Stimulated activated CD8-positive, alpha-beta memory T cell treated with anti-CD3 and anti-CD28 coated beads, Interleukin-7, amount 100 ng/mL, for 1 hour (primary cell): ENCODE measurements at places on chromosomes 6 and 20.

- no peak for DNase-seq
These were observed 105.9 kb downstream of the CDKAL1 start for GRCh38 chr6:20640181-20640580.

GRCh38 chr6:165852676-165853075, 189.6 kb upstream of the PDE10A start:
- DNase-seq: no peak

DNA sequence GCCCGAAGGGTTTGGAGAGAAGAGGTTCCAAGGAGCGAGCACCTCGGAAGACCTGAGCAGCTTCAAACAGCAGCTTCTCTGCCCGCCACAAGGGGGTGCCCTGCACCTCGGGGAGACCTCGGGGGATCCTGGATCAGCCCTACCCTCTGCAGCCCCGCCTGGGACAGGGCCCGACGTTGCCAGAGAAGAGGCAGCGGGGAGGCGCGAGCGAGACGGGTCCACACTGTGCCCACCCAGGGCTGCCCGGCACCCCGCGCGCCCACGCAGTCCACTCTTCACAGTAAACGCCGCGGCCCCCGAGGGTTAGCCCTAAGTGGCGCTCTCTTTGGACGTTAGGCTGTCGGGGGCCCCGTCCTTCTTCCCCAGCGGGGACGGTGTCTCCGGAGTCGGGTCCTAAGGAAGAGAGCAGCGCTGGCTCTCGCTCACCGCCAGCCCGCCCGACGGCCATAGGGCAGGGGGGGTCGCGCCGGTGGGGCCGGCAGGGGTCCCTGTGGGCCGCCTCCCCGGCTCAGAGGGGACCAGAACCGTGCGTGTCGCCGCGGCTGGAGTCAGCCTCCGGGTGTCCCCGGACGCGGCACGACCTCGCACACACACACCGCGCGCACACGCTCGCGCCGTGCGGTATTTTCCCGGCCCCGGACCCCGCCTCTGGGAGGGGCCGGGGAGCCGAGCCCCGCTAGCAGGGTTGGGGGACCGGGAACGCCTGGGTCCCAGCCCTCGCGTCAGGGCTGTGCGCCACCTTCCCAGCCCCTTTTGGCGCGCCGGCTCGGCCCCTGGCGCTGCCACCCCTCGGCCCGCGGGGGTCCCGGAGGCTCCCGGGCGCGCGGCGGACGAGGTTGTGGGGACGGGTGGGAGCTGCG, 929 bp downstream of the CDH22 start:
- peak; percentile 36 for DNase-seq

- no peak for DNase-seq
These were observed 155.0 kb downstream of the TMEM200A start for GRCh38 chr6:130520801-130521200.

DNA sequence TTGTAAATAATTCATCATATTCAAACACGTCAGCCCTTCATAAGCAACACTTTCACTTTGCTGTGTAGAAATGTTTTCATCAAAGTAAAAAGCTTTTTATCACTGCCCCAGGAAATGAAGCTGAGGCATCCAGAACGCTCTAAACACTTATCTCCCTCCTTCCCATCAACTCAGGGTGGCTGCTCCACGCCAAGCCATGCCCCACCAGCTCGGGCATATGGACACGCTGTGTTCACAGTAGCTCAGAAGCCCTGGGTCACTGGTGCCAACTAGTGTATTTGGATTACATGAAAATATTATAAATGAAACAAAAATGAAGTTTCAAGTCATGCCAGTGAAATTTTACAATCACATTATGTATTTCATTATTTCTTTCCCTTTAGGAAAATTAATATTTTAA, 10.3 kb downstream of the PDE10A start:
- DNase-seq: no peak

DNA sequence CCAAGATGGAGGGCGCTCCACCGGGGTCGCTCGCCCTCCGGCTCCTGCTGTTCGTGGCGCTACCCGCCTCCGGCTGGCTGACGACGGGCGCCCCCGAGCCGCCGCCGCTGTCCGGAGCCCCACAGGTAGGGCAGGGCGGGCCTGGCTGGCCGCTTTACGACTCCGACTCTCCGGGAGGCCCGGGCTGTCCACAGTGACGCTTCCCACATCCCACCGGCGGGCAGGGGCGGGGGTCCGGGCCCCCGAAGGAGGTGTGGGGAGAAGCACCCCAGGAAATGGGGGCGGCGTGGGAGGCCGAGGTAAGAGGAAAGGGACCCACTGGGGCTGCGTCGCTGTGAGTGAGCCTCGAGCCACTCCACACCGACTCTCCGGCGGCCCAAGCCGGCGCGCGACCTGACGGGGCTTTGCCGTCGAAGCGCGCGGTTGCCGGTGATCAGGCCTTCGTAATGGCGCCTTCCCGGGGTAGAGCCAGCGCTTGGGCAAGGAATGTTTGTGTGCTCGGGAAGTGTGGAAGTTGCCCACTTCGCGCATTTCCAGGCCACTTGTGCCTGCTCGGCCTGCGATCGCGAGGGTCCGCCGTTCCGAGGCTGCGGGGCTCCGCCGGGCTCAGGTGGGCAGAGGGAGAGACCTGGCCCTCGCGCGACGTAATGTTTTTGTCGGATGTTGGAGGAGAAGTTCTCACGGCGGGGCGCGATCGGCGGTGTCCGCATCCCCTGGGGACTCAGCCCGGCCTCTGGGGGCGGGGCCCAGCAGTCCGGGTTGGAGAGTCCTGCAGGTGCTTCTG, 427 bp downstream of the GINM1 start:
- no peak for DNase-seq

DNA sequence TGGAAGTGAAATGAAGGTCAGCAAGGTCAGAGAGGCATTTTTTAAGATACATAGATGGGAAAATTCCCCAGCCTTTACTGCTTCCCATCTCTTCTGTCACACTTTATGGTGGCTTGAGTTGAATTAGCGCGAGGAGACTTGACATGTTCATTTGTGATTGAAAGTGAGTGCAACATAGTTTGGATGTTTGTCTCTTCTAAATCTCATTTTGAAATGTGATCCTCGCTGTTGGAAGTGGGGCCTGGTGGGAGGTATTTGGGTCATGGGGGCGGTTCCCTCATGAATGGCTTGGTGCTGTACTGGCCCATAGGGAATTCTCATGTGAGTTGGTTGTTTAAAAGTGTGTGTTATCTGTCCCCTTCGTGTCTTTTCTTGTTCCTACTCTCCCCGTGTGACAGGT, 237.2 kb downstream of the CDKAL1 start:
- DNase-seq: no peak

DNA sequence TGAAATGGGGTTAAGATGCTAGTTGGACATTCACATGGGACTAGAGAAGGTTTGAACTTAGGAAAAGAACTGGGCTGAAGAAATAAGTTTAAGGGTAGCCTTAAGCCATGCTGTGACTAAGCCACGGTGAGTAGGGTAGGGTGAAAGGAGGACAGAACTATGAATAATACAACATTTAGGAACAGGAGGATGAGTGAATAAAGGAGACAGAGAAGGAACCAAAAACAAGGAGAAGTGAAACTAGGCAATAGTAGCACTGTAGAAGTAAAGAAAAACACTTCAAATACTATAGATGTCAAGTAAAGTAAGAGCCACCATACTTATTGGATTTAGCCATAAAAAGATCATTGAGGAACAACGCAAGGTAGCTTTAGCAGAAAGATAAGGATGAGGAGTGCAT, 111.2 kb downstream of the KCNQ5 start:
- no peak for DNase-seq

DNA sequence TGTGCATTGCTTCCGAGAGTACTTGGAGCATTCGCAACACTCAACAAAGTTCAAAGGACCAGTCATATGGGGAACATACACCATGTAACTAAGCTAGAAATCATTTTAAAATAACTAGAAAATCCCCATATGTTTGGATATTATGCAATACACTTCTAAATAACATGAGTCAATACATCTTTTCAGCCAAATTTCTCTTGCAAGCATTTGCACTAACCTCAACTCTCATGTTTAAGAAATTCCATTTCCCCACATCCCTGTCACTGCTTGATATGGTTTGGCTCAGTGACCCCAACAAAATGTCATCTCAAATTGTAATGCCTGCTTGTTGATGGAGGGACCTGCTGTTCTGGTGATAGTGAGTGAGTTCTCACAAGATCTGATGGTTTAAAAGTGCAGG, 85.7 kb upstream of the CST7 start:
- no peak for DNase-seq

DNA sequence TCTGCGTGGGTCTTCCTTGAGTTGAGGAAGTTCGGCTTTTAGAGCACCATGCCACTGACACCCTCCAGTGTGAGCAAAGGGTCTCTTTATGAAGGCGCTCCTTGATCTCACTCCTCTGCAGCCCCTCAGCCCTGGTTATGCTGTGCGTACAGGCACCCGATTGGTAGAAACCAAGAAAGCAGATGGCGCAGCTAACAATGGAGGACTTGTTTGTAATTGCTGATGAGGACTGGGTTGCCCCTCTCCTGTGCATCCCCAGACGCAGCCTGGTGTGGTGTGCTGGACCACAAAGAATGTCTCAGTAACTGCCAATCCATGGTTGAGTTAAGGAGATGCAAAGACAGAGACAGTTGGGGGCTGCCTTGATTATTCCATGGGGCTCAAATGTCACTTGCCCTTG, 30.2 kb downstream of the INSM1 start:
- no peak for DNase-seq

GRCh38 chr20:56438284-56438683, 26.2 kb downstream of the CASS4 start:
- no peak for DNase-seq
